Left ventricle myocardium superior (tissue), 1 donor: ENCODE measurements at places on chromosomes 5 and 9.

GRCh38 chr9:86263876-86264275, 4.4 kb upstream of the C9orf153 start:
- DNase-seq, result no peak

GRCh38 chr9:128936171-128936865, 11.1 kb downstream of the DOLK start:
- no peak for DNase-seq

GRCh38 chr9:16058131-16058549, 505.3 kb downstream of the CCDC171 start:
- DNase-seq, result no peak

DNA sequence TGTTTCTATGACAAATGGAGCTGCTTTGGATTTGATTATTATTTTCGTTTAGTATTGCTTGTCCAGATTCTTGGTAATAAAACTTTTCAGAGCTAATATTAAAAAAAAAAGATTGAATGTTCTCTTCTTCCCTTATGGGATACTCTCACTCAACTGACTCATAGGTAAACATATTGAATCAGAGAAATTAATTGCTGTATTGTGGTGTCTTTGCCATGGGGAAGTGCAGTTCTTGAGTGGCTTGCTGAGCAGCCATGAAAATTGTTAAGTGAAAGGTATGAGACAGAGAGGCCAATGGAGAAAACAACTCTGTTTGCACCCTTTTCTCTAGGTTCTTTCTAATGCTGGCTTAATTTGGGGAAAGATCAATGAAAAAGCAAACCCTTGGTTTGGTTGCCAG, 149.9 kb upstream of the HMHB1 start:
- no peak for DNase-seq

- DNase-seq, result no peak
Measured at GRCh38 chr9:125446561-125447094, 185.0 kb downstream of the GAPVD1 start.

DNA sequence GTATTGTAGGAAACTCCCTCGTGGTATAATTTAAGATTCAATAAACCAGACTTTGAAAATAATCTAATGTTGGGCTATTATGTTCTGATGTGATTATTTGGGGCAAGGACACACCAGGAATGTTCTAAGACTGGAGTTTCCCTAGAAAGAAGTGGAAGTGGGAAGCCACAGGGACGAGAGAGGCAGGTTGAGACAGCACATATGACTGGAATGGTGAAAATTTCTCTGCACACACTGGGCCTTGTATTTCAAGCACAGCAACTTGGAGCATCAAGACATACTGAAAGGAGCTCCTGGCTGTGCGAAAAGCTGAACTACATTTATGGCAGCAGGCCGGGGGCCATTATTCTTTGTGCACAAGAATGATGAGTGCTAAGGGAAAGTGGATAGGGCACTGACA, 98.2 kb downstream of the CETN3 start:
- no peak for DNase-seq

DNA sequence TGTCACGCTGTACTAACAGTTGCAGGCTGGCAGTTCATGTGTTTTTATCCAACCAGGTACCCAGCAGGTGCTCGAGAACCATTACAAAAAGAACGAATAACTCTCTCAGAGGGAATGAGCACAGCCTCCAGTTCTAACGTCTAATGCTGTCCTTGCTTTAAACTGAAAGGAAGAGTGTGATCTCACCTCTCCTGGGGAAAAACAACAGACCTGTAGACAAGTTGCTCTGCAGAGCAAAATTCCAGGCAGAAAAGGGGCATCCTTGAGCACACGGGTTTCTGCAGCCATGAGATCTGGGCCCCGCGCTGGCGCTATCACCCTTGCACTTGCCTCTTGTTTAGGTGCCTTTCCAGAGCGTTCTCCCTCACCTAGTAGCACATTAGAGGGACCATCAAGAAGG, 92.5 kb upstream of the DNAH5 start:
- DNase-seq, result no peak

GRCh38 chr5:137506296-137506695, 7.2 kb upstream of the SPOCK1 start:
- no peak for DNase-seq

- peak; percentile 55 for DNase-seq
Measured at GRCh38 chr9:119370816-119371215, 1.6 kb upstream of the BRINP1 start.

DNA sequence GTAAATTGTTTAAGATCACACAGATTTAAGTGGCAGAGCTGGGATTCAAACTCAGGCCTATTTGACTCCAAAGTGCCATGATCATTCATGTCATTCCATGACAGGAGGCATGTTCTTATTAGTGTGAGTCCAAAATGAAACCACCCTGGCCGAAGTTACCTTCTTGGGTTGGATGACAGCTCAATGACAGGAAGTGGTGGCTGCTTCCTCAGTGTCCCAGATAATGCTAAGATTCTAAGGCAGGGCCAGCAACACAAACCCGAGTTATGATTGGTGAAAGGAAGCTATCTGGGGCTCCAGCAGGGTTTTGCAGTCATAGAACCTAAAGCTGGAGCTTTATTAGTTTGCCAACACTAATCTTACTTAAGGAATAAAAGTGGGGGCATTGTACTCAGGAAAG, 340.4 kb downstream of the SLIT3 start:
- no peak for DNase-seq

- DNase-seq, result no peak
Measured at GRCh38 chr5:128441941-128442350, 96.1 kb downstream of the FBN2 start.

DNA sequence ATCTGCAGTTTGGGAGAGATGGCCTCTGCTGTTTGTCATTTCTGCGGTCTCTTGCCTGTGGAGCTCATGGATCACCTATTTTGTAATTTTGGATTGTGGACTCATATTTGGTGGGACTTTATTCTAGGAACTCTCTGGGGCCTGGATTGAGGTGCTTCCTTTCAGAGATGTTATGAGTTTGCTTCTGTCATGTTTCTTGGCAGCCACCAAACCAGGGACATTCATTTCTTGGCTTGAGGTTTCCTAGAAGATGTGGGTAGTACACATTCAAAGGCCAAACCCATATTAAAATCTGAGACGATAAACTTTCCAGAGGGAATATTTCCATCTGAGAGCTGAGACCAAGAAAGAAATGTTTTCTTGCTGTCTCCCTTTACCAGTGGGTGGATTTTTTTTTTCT, 37.2 kb upstream of the GADD45G start:
- DNase-seq, result no peak

GRCh38 chr9:132487351-132487791, 77.4 kb downstream of the CFAP77 start:
- DNase-seq, result no peak
